ENCODE measurements at places on chromosomes 4 and X.

GRCh38 chrX:29948653-29949052 is 266.7 kb upstream of the MAGEB2 start:
- no peak for DNase-seq

GRCh38 chr4:38025665-38026064 is 65.5 kb downstream of the PTTG2 start:
- no peak for DNase-seq

- no peak for DNase-seq
These were observed 78.8 kb upstream of the BANK1 start for GRCh38 chr4:101711590-101712260.

DNA sequence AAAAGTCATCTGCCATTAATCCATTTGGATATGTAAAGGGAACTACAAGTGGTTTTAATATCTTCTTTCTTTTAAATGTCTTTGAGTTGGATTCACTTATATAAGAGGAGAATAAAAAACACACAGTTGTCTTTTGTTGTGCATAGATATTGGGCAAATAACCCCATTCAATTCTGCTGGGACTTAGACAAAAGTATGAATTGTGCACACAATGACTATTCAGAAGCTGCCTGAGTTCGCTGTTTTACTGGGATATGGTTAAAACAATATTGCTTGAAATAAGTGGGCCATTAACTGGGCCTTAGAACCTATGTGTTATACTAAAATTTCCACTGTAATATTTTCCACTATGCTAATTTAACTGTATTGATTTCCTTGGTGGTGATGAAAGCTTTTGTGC is 71.7 kb downstream of the PCYT1B start:
- no peak for DNase-seq

GRCh38 chrX:124504111-124504983 is 158.0 kb downstream of the SH2D1A start:
- DNase-seq: no peak

GRCh38 chr4:158861281-158861680 is 92.5 kb downstream of the FNIP2 start:
- no peak for DNase-seq

- no peak for DNase-seq
These were observed 16.6 kb downstream of the DKC1 start for GRCh38 chrX:154779261-154779660.

GRCh38 chr4:94758700-94759399 is 1.1 kb downstream of the BMPR1B start:
- DNase-seq: no peak

DNA sequence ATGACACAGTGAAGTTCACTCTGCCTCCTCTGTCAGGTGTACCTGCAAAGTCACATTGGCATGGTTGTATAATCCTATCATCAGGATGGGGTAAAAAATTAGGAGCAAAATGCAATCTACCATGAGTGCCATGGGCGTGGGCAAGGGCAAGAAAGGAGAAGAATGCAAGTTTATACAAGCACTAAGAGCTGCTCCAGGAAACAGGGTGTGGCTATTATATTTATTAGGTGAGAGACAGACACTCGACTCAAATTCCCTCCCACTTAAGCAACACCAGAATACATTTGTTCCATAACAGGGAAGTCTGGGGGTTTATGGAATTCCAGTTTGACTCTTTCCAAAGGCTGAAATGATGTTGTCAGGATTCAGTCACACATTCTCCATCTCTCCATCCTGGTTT is 378.8 kb downstream of the BCOR start:
- no peak for DNase-seq

- no peak for DNase-seq
These were observed 381.9 kb downstream of the RAB28 start for GRCh38 chr4:13102092-13102742.

DNA sequence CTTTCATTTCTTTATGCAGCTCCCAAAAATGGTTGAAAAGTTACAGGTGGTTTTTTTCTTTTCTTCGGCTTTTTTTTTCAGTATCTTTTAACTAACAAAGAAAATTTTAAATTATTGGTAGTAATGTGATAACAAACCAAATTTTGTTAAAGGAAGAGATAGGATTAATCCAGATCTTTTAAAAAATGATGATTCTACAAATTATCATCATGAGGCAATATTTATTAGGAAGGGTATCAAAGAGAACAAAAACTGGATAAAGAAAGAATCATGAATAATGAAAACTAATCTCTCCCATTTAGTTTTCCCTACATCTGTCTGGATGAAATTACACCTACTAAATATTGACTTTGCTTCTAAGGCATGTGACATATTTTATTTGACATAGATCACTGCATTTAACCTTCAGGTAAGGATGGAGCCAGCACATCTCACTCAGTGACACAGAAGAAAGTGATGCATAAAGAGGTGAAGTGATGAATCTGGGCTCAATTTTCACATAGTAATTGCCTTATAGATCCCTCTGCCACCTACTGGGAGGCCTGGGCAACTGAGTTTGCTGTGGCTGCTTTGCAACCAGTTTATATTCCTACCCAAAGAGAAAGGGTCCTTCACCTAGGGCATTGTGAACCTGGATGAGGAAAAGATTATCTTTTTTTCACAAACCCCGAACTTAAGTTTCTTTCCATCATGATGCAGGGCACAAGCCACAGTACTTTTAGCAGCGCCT is 155.6 kb downstream of the HNRNPD start:
- no peak for DNase-seq

Data from thoracic aorta (tissue), 2 donors.